Activated CD4-positive, alpha-beta T cell treated with anti-CD3 and anti-CD28 coated beads for 4 hours (primary cell): ENCODE measurements at places on chromosomes 11 and 22.

DNA sequence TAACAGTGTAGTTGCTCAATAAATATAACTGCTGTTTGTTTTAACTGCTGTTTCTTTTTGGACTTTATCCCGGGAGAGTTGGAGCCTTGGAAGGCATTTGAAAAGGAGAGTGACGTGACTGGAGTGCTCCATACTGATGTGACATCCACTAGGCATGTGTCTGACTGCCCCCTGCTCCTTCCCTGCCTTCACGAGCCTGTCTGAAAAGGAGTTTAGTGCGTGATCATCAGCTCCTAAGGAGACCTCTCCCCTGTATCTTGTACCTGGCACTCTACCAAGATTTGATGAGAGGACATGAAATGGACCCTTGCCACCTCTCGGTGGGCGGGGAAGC, 22.9 kb downstream of the ZBTB16 start:
- no peak for DNase-seq

GRCh38 chr11:8016440-8016839, 29.3 kb downstream of the EIF3F start:
- DNase-seq, result no peak

DNA sequence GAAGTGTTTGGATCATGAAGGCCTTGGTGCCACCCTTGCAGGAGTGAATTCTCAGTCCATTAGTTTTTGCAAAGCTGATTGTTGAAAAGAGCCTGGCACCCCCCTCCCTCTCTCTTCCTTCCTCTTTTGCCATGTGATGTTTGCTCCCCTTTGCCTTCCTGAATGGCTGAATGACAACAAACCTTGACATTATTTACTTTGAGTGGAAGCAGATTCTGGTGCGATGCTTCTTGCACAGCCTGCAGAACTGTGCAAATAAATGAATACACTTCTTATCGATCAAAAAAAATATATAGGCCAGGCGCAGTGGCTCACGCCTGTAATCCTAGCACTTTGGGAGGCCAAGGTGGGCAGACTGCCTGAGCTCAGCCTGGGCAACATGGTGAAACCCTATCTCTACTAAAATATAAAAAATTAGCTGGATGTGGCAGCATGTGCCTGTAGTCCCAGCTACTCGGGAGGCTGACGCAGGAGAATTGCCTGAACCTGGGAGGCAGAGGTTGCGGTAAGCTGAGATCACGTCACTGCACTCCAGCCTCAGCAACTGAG, 2.0 kb upstream of the NARS2 start:
- DNase-seq, result no peak

DNA sequence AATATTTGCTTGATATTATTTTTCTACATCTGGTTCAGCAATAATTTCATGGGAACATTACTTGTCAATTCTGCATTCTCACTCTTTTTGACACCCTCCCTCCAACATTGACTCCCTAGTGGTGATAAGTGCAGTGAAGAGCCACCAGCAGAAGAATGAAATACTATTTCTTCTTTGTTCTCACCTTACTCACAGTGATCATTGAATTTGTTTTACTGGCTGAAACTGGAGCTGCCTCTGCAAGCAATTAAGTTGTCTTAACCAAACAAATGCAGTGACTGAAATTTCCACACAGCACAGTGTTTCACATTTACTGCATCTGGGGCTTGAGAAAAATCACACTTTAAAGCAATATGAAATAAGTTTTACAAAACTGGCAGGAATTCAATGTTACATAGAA, 189.8 kb downstream of the JRKL start:
- DNase-seq, result no peak
